Activated gamma-delta T cell (primary cell): ENCODE measurements at places on chromosomes 16 and 17.

DNA sequence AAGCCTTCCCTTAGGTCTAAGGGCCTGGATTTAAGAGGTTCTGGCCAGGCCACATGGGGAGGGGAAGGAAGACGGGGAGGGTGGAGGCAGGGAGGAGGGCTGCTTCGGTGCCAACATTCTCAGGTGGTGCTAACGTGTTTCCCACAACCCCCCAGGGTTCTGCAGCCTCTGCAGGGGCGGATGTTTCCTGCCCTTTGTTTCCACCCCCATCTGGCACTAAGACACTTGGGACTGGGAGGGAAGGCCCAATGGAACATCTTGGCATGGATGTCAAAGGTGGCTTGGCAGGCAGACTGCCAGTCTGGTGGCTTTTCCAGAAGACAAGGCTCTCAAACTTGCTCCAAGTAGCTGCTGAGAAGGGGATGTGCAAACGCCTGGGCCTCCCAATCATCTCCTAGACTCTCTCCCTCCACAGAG, 12.7 kb downstream of the HIC1 start:
- DNase-seq = no peak

- no peak for DNase-seq
These were observed 4.0 kb downstream of the RNF222 start for GRCh38 chr17:8393470-8394231.

DNA sequence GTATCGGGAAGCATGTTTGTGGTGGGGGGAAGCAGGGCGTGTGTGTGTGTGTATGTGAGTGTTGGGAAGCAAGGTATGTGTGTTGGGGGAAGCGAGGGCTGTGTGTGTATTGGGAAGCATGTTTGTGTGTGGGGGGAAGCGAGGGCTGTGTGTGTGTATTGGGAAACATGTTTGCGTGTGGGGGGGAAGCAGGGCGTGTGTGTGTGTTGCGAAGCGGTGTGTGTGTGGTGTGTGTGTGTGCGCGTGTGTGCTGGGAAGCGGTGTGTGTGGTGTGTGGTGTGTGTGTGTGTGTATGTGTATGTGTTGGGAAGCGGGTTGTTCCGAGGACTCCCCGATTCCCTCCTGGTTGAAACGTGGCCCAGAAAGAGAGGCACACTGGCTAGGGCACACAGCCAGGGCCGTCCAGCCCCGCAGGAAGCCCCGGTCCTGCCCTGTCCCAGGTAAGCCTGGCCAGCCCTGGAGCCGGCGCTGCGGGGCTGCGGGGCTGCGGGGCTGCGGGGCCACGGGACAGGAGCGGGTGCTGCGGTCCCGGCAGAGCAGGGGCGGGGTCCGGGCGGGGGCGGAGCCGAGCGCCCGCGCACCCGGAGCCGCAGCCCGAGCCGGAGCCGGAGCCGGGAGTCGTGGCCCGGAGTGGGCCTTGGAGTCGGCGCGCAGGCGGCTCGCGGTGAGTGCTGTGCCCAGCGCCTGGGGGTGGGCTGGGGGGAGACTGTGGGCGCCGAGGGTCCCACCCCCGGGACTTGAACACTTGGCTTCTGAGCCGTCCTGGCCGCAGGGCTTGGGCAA, at the start of gene NOD2:
Gene NOD2, plus strand, starts transcription at position 608 of the 783 bp plus-strand sequence. CDS start 5,890 bp downstream, outside the sequence.
- DNase-seq = no peak

- DNase-seq = no peak
These were observed 297.5 kb downstream of the XYLT1 start for GRCh38 chr16:17173281-17173680.

DNA sequence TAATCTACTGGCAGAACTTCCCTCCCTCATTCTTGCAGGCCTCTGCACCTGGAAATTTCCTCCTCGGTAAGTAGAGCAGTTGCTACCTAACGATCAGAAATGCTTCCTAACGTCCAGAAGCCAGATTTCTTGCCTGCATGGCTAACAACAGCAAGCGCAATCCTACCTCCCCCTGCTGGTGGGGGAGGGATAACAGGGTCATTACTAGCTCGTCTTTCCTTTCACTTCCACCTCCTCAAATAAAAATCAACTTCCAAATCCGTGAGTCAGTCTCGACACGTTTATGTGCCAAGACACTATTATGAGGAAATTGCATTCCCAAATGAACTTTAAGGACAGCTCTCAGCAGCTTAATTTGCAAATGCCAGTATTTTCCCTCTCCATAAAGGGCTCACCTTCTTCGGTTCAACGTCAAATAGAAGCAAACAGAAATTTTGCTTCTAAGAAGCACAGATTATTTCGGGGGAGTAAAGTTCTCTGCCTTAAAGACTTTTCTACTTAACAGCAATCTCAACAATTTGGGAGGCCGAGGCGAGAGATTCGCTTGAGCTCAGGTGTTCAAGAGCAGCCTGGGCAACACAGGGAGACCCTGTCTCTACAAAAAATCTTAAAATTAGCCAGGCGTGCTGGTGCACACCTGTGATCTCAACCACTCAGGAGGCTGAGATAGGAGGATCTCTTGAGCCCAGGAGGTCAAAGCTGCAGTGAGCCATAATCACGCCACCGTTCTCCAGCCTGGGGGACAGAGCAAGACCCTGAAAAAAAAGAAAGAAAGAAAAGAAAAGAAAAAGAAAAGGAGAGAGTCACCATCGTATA, 188.6 kb upstream of the PSMD7 start:
- no peak for DNase-seq

GRCh38 chr17:81349397-81350319, 45.6 kb upstream of the BAHCC1 start:
- no peak for DNase-seq

- no peak for DNase-seq
These were observed 49.7 kb upstream of the PMFBP1 start for GRCh38 chr16:72221630-72222024.

GRCh38 chr17:82232322-82232820, 3.5 kb downstream of the SLC16A3 start:
- DNase-seq = no peak

DNA sequence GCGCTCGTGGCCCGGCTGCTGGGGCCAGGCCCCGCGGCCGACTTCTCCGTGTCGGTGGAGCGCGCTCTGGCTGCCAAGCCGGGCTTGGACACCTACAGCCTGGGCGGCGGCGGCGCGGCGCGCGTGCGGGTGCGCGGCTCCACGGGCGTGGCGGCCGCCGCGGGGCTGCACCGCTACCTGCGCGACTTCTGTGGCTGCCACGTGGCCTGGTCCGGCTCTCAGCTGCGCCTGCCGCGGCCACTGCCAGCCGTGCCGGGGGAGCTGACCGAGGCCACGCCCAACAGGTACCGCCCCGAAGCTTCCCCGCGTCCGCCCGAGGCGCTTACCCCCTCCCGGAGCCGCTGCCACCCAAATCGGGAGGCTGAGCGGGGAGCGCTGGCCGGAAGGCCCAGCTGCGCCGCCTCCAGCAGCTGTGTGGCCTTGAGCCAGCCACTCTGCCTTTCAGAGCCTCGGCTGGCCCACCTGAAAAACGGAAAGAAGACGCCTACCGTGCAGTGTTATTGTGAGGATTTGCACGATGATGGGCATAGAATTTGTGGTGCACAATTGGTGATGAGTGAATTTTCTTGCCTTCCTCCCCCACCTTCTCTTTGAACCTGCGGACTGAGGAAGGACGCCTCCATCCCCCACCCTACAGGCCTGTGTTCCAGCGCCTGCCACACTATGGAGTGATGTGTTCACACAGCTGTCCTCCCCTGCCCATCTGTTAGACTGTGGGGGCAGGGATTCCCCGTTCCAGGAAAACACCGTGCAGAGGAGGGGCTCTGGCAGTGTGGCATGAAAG, 523 bp downstream of the NAGLU start:
- peak; percentile 47 for DNase-seq

GRCh38 chr16:67170168-67170948, at the start of gene NOL3:
Gene NOL3, plus strand, starts transcription at chr16:67170538.
- DNase-seq = no peak

- DNase-seq = no peak
These were observed 131.9 kb upstream of the XYLT1 start for GRCh38 chr16:17602678-17603077.

GRCh38 chr17:42421507-42422338, 1.3 kb downstream of the CAVIN1 start:
- DNase-seq = no peak

GRCh38 chr17:47180337-47180736, 8.8 kb downstream of the CDC27 start:
- no peak for DNase-seq

- DNase-seq = no peak
These were observed 1.6 kb upstream of the LDAF1 start for GRCh38 chr16:21156767-21157467.

- DNase-seq = no peak
These were observed 56.4 kb upstream of the IRX3 start for GRCh38 chr16:54342966-54343365.

DNA sequence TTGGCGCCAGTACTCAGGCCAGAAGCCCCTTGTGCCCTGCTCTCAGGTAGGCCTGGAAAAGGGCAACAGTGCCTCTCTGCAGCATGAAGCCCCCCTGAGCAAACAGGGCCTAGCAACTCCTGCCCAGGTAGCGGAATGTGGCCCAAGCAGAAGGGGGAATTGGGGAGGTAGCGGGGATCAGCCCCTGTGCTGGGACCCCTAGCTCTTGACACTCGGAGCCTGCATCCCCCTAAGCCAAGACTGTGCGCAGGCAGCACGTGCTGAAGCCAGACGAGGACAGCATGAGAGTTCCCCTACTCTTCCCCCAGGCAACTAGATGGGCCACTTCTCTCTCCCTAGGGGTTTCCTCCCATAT, 823 bp upstream of the CD2BP2 start:
- DNase-seq = no peak

DNA sequence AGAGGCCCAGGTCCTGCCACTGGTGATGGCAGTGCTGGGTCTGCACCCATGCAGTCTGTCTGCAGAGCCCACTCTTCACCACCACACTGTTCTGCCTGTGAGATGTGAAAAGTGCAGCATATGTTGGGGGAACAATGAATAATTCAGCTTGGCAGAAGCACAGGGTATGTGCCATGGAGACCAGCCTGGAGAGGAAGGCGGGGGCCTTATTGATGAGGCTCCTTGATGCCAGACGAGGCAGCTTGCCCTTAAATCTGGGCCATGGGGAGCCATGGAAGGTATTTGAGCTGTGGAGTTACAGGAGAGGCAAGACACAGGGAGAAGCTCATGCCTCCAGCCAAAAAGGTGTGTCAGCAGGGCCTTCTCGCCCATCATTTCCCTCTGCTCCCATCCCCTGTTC, 124.7 kb downstream of the C16orf78 start:
- DNase-seq = no peak

GRCh38 chr17:73899839-73900238, 255.6 kb upstream of the SDK2 start:
- no peak for DNase-seq

- DNase-seq = no peak
These were observed 119.1 kb downstream of the DYNLRB2 start for GRCh38 chr16:80659865-80660264.
